Suppressor macrophage treated with lipopolysaccharide for 4 hours (primary cell): ENCODE measurements at places on chromosomes 12 and 14.
A peak's percentile ranks its signal among the peaks of the same experiment; 100 is the strongest.

DNA sequence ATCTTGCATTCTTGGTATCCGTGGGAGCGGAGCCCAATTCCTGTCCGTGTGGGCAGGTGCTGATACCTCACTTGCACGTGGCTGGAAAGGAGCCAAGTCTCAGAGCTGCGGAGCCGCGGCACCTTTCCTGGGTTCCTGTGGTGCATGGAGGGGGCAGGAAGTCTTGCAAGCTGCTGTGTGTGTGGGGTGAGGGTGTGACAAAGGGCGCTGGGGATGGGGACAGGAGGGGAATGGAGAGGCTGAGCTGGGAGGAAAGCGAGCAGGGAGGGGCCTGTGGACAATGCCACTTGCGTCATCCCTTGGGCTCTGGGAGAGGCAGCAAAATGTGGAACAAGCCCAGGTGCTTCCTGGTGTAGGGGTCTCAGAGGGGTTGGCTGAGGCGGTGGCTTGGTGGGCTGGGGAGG lies 86.7 kb downstream of the CALM1 start:
- DNase-seq: no peak

- DNase-seq: no peak
Measured at GRCh38 chr12:38157274-38157932, 159.2 kb upstream of the ALG10B start.

DNA sequence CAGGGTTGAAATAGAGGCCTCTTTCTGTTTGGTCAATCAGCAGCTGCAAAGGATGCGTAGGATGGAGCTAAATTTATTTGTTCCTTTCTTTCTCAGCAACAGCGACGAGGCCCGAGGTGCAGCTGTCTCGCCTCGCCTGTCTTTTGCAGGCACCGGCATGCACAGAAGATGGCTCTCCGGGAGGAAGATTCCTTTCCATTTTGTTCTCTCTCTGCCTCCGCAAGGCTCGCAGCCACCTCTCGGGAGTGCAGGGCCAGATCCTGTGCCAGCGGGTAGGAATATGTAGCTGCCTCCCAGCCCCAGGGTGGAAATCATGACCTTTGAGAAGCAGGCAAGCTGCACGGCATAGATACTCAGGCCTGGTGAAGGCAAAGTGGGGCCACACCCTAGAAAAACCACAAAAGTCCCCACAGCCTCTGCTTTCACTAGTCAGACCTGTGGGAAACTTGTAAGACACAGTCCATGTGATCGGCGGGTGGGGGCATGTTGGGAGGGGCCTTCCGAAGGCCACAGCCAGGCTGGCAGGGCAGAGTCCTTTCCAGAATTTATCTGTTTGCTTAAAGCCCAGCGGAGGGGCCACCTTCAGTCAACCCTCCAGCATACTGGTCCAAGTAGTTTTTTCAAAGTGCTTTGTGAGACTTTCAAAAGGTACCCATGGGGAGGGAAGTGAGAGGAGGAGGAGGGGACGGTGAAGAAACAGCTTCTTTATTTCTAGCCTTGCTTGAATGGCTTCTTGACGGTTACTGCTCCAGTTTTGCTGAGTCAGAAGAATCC lies at the start of gene MAP1LC3B2:
MAP1LC3B2 (plus strand) TSS at position 220 of the 774 bp plus-strand sequence. CDS start 16,562 bp downstream, outside the sequence.
- peak; percentile 94 for DNase-seq

DNA sequence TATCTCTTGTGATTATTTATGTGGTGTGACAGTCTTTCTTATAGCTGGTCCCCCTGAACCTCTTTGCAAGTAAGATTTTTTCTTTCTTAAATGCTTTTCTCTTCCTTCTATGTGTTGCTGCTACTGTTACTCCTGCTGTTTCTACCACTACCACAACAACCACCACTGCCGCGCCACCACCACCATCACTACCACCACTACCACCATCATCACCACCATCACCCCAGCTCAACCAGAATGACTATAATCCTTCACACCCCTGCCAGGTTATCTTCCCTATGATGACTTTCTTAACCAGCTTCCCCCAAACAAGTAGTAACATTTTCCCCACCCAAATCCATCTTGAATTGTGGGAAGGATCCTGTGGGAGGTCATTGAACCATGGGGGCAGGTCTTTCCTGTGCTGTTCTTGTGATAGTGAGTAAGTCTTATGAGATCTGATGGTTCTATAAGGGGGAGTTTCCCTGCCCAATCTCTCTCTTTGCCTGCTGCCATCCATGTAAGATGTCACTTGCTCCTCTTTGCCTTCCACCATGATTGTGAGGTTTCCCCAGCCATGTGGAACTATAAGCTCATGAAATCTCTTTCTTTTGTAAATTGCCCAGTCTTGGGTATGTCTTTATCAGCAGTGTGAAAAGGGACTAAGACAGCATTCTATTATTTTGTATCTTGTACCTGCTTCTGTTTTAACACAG lies 52.2 kb downstream of the CHST11 start:
- no peak for DNase-seq

- DNase-seq: no peak
Measured at GRCh38 chr12:53506881-53507602, at the start of gene NPFF. Gene NPFF, minus strand, starts transcription at chr12:53507484. Its CDS starts 10 bp downstream, at chr12:53507474.

GRCh38 chr14:49992901-49993339 lies 100.0 kb downstream of the ARF6 start:
- DNase-seq: peak; percentile 90
